Colonic mucosa (tissue), 4 donors: ENCODE measurements at places on chromosomes 13 and 19. TPM values are rescaled to one million over a fixed set of nuclear protein-coding genes. Genes with fewer than 3 reads are reported as not detected.

LILRB5 gene
- 8.6 TPM for total RNA-seq

PDE4C gene
- 2.1 TPM for total RNA-seq

PSG2 gene
- total RNA-seq = not detected

FOXA3 gene
- total RNA-seq = 48.5 TPM

ZNF534 gene
- total RNA-seq = 0.12 TPM

PRSS57 gene
- total RNA-seq = not detected

FXYD5 gene
- 23.6 TPM for total RNA-seq

- no peak for DNase-seq
- no peaks in the 10 kb centered on the region for H3K27me3 ChIP-seq
- no peak overlapping the region for H3K4me3 ChIP-seq
- no peak overlapping the region for H3K27ac ChIP-seq
- no peaks in the 10 kb centered on the region for H3K4me1 ChIP-seq
Measured at GRCh38 chr13:30442926-30443325, 20.6 kb downstream of the UBE2L5 start.
